ENCODE measurements at places on chromosomes 6 and 20.

DNA sequence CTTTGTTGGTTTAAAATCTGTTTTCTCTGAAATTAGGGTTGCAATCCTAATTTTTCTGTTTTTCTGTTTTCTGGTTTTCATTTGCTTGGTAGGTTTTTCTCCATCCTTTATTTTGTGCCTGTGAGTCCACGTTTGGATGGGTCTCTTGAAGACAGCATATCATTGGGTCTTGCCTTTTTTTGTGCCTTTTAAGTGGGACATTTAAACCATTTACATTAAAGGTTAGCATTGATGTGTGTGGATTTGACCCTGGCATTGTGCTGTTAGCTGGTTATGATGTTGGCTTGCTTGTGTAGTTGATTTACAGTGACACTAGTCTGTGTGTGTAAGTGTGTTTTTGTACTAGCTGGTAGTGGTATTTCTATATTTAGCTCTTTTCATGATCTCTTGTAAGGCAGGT lies 28.0 kb upstream of the CST5 start:
- no peak for DNase-seq

- DNase-seq: no peak
These were observed 57.9 kb upstream of the FOXO3 start for GRCh38 chr6:108502832-108503231.

- DNase-seq: no peak
These were observed 183.4 kb downstream of the BMP7 start for GRCh38 chr20:57083072-57083471.

- DNase-seq: no peak
These were observed 252.8 kb downstream of the PHF3 start for GRCh38 chr6:63888416-63888815.

DNA sequence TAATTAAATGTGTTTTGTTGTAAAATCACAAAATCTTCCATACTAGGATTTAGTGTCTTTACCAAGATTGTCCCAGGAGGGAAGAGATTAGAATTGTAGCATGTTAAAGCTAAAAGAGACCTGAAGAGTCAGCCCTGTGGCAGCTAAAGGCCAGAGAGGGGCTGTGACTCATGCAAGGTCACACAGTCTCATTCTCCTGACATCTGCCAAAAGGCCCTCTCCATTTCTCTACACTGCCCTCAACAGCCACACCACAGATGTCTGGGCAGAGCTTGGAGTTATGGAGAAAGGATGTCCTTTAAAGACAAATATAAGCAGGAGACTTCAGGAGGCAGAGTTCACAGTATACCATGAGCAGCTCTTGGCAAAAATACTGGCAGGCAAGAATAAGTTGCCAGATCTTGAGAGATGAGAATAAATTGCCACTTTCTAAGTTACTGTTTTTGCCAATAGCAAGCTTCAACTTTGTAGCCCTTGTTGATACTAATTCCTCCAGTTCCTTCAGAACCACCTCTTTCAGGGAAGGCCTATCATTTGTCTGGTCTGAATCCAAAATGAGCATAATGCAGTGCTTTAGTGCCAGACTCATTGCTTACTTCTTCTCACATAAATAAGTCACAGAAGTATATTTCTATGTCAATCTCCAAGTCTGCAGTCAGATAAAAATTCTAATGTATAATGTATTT lies 41.7 kb downstream of the AKIRIN2 start:
- DNase-seq: no peak

Data from neuronal stem cell (in vitro differentiated cells).